ENCODE measurements at places on chromosomes 16 and 17.
A peak's percentile ranks its signal among the peaks of the same experiment; 100 is the strongest.

DNA sequence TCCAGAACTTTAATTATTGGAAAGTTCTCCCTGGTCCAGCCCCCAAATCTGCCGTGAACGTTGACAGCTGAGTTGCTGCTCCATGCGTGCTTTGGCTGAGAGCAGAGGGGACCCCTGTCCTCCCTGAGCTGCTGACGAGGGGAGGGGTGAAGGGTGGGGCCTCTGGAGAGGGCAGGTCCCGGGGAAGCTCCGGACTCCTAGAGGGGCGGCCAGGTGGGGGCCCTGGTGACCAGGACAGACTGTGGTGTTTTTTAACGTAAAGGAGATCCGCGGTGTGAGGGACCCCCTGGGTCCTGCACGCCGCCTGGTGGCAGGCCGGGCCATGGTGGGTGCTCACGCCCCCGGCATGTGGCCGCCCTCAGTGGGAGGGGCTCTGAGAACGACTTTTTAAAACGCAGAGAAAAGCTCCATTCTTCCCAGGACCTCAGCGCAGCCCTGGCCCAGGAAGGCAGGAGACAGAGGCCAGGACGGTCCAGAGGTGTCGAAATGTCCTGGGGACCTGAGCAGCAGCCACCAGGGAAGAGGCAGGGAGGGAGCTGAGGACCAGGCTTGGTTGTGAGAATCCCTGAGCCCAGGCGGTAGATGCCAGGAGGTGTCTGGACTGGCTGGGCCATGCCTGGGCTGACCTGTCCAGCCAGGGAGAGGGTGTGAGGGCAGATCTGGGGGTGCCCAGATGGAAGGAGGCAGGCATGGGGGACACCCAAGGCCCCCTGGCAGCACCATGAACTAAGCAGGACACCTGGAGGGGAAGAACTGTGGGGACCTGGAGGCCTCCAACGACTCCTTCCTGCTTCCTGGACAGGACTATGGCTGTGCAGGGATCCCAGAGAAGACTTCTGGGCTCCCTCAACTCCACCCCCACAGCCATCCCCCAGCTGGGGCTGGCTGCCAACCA lies at the start of gene MC1R:
Gene MC1R, plus strand, starts transcription at position 410 of the 895 bp plus-strand sequence. Its CDS starts 397 bp downstream, at position 807.
- peak; percentile 10 for DNase-seq

GRCh38 chr17:9166788-9167187 lies 145.5 kb downstream of the NTN1 start:
- no peak for DNase-seq

GRCh38 chr17:49547566-49547965 lies 28.1 kb upstream of the NXPH3 start:
- DNase-seq, result no peak

DNA sequence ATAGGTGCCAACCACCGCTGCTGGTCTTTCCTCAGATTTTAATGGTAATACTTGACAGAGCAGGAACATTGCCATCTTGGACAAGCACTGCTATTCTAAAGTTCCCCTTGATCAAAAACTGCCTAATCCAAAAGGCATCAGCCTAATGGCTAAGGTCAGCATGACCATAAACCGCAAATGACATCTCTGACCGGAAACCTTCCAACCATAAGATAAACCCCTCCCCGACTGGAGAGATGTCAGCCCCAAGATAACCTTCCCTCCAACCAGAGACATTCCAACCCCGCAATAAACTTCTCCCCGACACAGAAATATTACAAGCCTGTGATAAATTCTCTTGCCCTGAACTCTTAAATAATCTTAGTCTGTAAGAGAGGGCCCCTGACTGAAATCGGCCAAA lies 7.4 kb upstream of the DHX40 start:
- no peak for DNase-seq

DNA sequence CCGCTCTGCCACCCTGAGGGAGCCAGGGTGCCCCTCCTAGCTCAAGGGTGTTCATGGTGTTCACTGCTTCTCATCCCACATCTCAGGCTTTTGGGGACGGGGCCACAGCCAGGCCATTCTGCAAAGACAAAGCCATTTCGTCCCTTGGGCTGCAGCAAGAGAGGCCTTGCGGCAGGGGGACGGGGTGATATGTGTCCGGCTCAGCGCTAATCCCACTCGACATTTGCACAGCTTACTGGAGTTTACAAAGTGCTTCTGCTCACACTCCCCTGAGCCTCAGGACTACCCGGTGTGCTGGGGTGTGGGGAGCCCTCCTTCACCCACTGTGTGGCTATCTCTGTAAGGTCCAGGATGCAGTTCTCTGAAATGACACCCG lies 84.3 kb downstream of the RTN4RL1 start:
- DNase-seq, result no peak

GRCh38 chr17:20702692-20703091 lies 123.2 kb downstream of the CDRT15L2 start:
- DNase-seq, result no peak

DNA sequence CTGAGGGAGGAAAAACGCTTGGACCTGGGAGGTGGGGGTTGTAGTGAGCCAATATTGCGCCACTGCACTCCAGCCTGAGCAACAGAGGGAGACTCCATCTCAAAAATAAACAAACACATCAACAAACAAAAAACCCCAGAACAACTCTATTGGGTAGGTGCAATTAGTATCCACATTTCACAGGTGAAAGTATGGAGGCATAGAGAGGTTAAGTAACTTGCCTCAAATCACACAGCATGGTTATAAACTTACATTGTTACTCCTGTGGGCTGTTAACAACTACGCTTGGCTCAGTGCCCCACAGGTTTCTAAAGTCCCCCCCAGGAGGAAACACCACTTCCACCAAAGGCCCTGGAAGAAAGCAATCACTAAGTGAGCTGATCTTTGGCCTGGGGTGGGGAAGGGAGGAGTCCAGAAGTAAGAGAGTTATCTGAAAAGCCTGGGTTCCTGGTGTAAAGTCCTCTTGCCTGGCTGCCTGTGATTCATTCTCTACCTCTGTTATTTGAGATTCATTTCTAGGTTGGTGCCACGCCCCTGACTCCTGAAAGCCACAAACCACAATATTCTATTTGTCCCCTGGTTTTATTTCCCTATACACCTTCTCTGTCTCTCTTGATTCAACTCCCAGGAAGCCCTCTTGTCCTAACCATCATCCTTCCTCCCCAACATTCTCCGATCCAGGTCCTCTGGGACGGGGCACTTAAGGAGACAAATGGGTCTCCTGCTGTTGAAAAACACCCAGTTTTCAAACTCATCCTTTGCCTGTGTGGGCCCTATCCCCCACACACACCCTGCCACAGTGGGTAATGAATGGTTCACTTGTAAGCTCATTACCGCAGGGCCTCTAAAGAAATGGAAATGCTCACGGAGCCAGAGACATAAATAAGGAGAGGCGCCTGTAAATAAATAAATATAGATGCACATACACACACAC lies 195.4 kb downstream of the XYLT1 start:
- no peak for DNase-seq
